ENCODE measurements at places on chromosomes 2 and 18.

DNA sequence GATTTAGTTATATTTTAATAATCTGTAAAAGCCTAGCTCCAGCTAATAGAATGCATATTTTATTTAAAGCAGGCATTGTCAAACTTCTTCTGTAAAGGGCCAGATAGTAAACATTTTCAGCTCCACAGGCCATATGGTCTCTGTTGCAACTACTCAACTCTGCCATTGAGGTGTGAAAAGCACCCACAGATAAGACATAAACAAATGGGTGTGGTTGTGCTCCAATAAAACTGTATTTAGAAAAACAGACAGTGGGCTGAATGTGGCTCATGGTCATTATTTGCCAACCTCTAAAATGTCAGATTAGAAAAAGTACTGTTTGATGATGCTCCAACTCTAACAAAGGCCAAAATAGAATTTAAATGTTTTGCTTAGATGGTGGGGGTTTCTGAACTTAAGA, 519.9 kb downstream of the RNF144A start:
- no peak for DNase-seq

DNA sequence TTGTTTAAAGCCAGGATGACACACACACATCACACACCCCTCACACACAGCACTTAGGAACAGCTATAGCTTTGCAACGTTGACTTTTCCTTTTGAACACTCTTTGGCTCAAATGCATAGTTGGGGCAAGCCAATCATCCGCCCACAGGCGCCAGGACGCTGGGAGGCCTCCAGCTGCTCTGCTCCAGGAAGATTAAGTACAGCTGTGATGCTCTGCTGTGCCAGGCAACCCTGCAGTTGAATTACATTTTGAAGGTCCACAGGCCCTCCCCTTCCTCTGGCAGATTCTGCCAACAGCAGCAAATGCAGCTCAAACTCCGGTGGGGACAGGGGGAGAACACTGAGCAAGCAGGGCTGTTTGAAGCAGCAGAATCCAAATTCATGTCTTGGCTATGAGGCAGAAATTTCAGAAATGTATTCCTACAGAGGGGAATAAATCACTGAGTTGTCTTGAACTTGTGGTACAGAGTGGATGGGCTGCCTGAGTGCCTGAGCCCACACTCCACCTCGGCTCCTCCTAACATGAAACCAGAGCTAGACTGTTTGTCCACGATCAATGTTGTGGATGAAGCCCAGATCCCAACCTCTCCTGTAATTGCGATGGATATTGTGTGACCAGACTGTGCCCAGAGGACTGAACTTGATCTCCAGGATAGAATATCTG, 86.5 kb upstream of the PPP1CB start:
- DNase-seq: peak; percentile 46

- DNase-seq: no peak
Observed at GRCh38 chr2:226073496-226074160, 674.1 kb downstream of the NYAP2 start.

DNA sequence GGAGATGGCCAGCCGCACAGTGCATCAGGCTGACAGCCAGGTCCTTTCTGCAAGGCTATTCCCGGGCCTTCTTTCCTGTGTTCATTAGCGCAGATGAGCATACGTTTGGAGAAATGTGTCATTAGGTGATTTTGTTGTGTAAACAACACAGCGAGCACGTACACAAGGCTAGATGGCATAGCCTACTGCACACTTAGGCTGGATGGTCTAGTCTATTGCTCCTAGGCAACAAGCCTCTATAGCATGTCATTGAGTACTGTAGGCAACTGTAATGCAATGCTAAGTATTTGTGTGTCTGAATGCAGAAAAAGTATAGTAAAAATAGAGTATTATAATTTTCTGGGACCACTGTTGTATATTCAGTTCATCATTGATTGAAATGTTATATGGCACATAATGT, 50.9 kb upstream of the PHLPP1 start:
- no peak for DNase-seq

GRCh38 chr2:142323206-142323605, 192.4 kb upstream of the LRP1B start:
- no peak for DNase-seq

GRCh38 chr2:102042196-102043081, 50.7 kb downstream of the IL1R2 start:
- DNase-seq: no peak

GRCh38 chr2:119264781-119265692, 41.4 kb downstream of the STEAP3 start:
- DNase-seq: peak; percentile 55

Data from small intestine (tissue), 16 donors.